Vagina (tissue), 2 donors: ENCODE measurements at places on chromosomes 2 and 18. TPM values are rescaled to one million over a fixed set of nuclear protein-coding genes. Genes with fewer than 3 reads are reported as not detected.

The APLF gene
- total RNA-seq = 18.7 TPM

The SNORC gene
- total RNA-seq = not detected

The PSD4 gene
- total RNA-seq = 39.0 TPM

The COL6A3 gene
- total RNA-seq = 315 TPM

The NIFK gene
- total RNA-seq = 33.1 TPM

The LYG1 gene
- total RNA-seq = not detected

The KCTD1 gene
- total RNA-seq = 46.9 TPM

The INHBB gene
- total RNA-seq = 19.4 TPM

The FAM136A gene
- 12.5 TPM for total RNA-seq

The G6PC2 gene
- not detected for total RNA-seq

The CRYGC gene
- total RNA-seq = not detected

The DES gene
- total RNA-seq = 883 TPM

The TGFBRAP1 gene
- 20.1 TPM for total RNA-seq

The ACTG2 gene
- total RNA-seq = 413 TPM

The GMCL1 gene
- 13.0 TPM for total RNA-seq

The AKAIN1 gene
- total RNA-seq = not detected

The RSAD2 gene
- total RNA-seq = 0.25 TPM

The BOK gene
- 35.1 TPM for total RNA-seq

The CYTIP gene
- 12.5 TPM for total RNA-seq

The VAMP5 gene
- total RNA-seq = 42.5 TPM

The RANBP2 gene
- 43.5 TPM for total RNA-seq

The HSBP1L1 gene
- 32.2 TPM for total RNA-seq

The CD8B2 gene
- 0.74 TPM for total RNA-seq

The TUBA3E gene
- not detected for total RNA-seq

The MGAT4A gene
- total RNA-seq = 20.6 TPM

The CD226 gene
- total RNA-seq = 6.4 TPM

The TLX2 gene
- 6.6 TPM for total RNA-seq

The ERMN gene
- not detected for total RNA-seq

The PAIP2B gene
- total RNA-seq = 7.6 TPM

The CUL3 gene
- 65.3 TPM for total RNA-seq

The VAMP8 gene
- 46.2 TPM for total RNA-seq

The TMEFF2 gene
- not detected for total RNA-seq

The MFF gene
- total RNA-seq = 109 TPM

The LRRFIP1 gene
- total RNA-seq = 132 TPM

The HMSD gene
- not detected for total RNA-seq

The SERPINB11 gene
- total RNA-seq = 8.6 TPM

The PRSS56 gene
- total RNA-seq = not detected

The NT5C1B gene
- total RNA-seq = not detected
